Retinal pigment epithelial cell (primary cell): ENCODE measurements at places on chromosomes 12 and 14.

DNA sequence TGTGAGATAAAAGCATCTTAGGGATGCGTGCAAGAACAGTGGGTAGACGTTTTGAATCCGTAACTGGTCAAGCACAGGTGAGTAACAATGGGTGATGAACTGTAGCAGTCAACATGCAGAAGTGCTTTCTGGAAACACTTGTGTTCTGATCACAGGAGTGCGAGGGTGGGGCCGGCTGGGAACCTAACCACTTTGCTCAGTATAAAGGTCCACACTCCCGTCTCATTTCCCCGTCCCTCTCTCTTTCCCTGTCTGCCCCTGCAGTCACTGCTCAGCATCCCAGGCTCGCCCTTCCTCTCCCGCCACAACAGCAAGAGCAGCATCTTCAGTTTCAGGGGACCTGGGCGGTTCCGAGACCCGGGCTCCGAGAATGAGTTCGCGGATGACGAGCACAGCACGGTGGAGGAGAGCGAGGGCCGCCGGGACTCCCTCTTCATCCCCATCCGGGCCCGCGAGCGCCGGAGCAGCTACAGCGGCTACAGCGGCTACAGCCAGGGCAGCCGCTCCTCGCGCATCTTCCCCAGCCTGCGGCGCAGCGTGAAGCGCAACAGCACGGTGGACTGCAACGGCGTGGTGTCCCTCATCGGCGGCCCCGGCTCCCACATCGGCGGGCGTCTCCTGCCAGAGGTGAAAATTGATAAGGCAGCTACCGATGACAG, 127.1 kb downstream of the FIGNL2 start:
- no peak for DNase-seq

- DNase-seq = no peak
Measured at GRCh38 chr14:23319746-23320583, 1.3 kb upstream of the PABPN1 start.

DNA sequence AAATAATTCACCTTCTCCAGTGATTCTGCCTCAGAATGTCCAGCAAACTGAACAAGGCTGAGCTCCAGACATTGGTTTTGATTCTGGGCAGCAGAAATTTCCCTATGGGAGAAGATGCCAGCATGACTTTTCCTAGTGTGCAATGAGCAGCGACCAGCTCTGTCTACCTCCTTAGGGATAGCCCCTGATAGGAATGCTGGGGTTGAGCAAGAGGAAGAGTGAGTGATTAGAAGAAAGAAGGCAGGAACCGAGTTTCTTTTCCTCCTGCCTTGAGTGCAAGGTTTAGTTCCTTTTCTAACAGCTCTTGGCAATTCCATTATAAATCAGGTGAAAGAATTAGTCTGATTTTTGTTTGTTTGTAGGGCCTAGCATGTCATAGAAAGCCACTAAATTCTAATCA, 379.0 kb downstream of the DAD1 start:
- no peak for DNase-seq

DNA sequence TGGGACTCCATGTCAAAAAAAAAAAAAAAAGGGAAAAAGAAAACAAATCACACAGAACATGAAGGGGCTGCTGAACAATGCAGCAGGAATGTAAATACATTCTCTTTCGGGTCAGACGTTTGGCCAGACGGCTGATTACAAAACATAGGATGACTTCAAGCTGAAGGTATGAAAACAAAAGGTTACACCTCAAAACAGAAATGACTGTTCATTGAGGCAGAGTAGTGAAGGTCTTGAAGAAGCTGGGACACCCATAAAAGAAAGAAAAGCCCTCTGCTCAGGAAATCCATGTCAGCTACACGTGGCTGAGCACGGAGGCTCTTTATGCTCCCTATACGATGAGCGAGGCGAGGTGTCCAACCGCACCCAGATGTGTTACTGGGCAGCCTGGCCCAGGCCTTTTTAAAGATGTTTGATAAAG, 37.7 kb downstream of the FGD4 start:
- DNase-seq = peak; percentile 81

DNA sequence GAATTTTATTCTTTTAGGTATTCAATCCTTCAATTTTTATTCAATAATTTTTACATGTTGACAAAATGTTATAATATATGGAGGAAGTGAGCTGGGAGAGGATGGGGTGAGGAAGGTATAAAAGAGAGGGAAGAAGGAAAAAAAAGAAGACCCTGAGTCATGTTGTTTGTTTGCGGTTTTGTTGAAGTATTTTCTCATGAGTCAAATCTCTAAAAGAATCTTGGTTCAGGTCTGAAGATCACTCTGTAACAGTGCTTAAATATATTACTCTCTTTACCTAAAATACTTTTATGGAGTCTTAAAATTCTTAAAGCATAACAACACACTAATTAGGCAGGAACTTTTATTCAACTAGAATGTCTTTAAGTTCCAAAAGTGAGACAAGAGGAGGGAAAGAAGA, 489.6 kb upstream of the GARIN6 start:
- DNase-seq = peak; percentile 10

DNA sequence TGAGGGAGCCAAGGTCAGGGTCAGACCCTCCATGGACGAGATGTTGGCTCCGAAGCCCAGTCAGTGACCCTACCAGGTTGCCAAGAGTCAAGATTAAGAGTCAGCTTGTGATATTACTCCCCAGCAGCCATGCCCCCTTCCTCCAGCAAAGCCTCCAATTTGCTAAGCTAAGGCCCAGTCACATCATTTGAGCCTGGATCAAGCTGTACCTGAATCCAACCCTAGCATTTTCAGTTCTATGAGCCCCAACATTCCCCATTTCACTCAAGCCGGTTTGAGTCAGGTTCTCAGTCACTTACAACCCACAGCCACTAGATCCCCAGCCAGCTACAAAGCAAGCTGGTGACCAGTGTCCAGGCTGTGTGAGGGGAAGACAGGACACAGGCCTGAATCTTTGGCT, 49.9 kb downstream of the SCARB1 start:
- no peak for DNase-seq

- DNase-seq = no peak
Measured at GRCh38 chr12:109637348-109637747, 63.8 kb downstream of the MVK start.

DNA sequence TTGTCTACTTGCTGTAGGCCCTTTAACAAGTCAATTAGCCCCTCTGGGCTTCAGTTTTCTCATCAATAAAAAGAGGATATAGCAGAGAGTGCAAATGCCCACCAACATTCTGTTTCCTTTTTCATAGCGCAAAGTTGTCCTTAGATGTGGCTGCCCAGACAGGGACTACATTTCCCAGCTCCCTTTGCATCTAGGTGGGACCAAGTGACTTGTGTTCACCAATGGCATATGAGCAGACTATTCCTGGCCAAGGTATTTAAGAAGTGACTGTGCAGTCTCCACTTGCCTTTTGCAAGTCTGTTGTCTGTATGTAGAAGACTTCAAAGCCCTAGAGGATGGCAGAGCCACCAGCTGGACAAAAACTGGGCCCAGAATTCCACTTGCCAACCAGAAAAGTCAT, 59.7 kb downstream of the DAO start:
- DNase-seq = peak; percentile 6

- DNase-seq = no peak
Measured at GRCh38 chr14:104001003-104001402, 58.7 kb upstream of the RD3L start.

- DNase-seq = no peak
Measured at GRCh38 chr14:59811073-59811472, 59.5 kb downstream of the RTN1 start.

DNA sequence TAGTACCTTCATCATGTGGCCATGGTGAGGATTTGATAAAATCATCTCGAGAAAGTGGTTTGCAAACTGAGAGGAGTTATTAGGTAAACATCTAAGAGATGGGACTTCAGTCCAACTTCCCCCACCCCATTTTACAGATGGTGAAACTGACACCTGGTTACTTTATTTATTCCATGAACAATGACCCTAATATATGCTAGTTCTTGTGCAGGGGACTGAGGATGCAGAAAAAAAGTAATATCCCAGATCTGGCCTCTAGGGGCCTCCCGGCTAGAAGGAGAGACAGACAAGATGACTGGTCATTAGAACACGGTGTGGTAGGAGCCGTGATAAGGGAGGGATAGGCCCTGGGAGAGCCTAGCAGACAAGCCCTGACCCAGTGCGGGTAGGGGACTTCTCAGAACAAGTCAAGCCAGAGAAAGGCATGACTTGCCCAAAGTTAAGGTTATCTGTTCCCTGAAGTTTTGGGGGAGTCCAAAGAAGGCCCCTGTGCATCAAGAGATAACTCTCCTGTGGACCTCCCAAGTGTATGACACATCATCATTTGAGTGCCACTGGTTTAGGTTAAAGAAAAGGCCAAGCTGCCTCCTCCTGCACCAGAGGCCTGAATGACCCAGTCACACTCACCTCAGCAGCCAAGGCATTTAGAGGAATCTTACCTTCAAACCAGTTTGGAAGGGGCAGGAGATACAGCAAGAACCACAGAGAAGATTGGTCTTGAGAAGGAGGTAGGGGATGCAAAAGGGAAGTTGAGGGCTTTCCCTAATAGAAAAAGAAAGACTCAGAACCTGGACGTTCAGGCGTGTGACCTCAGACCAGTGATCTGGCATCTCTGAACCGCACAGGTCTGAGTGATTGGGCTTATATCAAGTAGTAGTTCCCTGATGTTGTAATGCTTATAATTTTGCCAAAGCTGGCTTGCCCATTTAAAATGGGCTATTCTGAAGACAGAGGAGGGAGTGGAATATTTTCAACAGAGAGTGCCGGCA, 1.6 kb downstream of the CMKLR1 start:
- no peak for DNase-seq

GRCh38 chr14:94677213-94677612, 65.0 kb downstream of the SERPINA3 start:
- no peak for DNase-seq

GRCh38 chr14:52575858-52576257, 23.2 kb downstream of the GPR137C start:
- DNase-seq = no peak

DNA sequence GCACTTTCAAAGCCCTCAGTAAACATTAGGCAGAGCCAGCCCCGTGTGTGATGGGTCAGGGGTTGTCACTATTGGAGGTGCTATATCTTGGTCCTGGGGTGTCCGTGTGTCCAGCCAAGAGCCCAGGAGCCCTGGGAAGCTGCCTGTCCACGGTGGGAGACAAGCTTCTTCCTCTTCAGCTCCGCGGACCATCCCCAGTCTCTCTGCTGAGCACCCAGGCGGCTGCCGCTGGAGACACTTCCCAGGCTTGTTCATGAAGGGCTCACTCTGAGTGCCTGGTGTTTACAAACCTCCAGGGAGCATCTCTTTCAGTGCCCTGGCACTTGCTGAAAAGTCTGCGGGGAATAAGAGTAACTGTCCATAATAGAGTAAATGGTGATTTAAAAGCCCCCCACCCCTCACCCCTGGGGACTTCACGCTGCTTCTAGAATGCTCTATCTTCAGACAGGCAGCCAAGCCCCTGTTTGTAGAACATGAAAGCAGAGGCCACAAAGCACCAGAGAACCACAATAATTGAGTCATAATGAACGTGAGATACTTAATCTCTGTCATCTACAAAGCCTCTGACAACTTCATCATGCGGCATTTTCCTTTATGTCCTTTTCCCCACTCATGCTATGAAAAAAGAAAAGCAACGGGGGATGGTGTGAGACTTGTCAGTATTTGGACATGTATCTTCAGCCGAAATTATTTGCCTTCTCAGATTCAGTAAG, 178.6 kb downstream of the TMEM132C start:
- no peak for DNase-seq

DNA sequence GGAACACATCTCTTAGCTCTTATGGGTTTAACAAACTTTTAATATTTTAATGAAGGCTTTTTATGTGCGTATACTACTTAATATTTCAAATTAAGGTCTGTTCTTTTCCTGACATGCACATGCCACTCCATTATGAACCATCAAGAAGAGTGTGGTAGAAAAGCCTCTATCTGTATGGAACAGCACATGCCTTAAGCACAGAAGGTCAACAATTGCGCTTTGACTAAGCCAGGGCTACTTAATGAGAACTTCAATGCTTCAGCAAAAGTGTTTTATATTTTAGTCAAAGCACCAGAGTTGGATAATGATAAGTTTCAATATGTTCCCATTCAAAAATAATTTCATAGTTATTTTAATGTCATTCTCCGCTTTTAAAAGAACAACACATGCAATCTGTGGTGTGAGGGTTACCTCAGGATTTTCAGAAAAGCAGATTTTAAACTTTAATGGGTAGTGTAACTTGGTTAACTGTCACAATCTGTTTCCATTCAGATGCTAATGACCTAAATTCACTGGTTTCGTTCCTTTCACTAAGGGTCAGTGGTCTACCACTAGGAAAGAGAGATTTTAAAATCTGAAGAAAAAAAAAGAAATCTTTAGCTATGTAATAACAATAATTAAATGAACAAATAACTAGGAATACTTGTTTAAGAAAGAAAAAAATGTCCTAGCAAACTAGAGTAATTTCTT, 193.4 kb upstream of the NOVA1 start:
- no peak for DNase-seq

DNA sequence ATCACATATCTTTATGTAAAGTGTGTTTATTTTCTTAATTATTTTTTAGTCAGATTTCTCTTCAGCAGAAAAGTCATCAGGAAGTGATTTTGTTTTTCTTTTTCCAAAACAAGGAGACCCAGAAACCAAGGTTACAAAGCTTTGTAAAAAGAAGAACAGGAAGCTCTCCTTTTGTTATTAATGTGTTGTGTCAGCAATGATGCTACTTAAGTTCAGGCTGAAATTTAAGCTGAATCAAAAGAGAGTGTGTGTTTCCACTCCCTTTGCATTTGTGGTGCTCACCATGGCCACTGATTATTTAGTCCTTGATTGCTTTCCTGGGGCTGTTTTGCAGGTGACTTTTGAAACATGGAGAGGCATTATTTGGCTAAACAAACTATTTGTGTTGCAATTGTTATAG, 155.3 kb upstream of the ATP2B1 start:
- DNase-seq = no peak

GRCh38 chr12:52014567-52015530, 8.1 kb downstream of the TAMALIN start:
- no peak for DNase-seq

DNA sequence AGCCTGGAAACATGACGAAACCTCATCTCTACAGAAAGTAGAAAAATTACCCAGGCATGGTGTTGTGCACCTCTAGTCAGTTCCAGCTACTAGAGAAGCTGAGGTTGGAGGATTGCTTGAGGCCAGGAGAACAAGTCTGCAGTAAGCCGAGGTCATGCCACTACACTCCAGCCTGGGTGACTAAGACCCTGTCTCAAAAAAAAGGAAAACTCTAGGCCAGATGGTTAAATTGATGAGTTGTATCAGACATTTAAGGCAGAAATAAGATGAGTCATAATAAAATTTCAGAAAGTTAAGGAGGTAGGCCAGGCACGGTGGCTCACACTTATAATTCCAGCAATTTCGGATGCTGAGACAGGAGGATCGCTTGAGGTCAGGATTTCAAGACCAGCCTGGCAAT, 10.7 kb downstream of the EIF2S1 start:
- no peak for DNase-seq
